Vagina (tissue), 2 donors: ENCODE measurements at places on chromosomes 3 and 15. TPM values are rescaled to one million over a fixed set of nuclear protein-coding genes. Genes with fewer than 3 reads are reported as not detected.
A peak's percentile ranks its signal among the peaks of the same experiment; 100 is the strongest.

Gene CCR4
- total RNA-seq: 0.49 TPM

GRCh38 chr15:70258369-70259027 lies 160.8 kb upstream of the TLE3 start:
- H3K27ac ChIP-seq: no peak overlapping the region
- no peaks in the 10 kb centered on the region for H3K36me3 ChIP-seq
- DNase-seq: no peak

GRCh38 chr15:65916041-65916663 lies 46.9 kb downstream of the RAB11A start:
- no peaks in the 10 kb centered on the region for H3K27me3 ChIP-seq
- DNase-seq: no peak
- H3K4me1 ChIP-seq: no peaks in the 10 kb centered on the region
- H3K36me3 ChIP-seq: no peaks in the 10 kb centered on the region

Gene HMG20A
- total RNA-seq: 49.4 TPM

Gene SETD2
- total RNA-seq: 55.5 TPM

DNA sequence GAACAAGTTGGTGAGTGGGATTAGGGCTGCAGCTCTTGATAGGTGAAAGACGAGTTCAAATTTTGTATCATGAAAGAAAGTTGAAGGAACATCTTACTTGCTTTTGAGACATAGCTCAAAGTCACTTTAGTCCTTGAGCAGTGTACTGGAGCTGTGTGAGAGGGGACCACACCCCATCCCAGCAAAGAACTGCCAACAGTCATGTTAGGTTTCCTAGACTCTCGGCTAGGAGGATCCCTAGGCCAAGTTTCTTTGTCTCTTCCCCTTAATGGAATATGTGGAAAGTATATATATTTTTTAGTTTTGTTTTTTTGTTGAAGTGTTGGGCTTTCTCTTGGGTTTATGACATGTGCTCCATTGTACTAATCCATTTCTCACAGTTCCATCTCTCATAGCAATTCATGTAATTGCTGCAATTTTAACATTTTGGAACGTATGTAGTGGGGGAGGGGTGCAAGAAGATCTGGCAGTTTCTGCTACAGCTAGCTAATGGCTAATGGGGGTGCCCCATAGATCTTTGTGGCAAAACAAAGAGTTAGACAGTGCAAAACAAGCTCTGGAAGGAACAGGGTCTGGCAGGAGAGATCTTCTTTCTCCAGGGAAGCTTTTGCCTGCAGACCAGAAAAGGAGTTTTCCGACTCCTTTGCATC lies 25.1 kb downstream of the TLNRD1 start:
- H3K27me3 ChIP-seq: no peaks in the 10 kb centered on the region
- peaks cover 13% of the 10 kb centered on the region for H3K4me1 ChIP-seq
- H3K4me3 ChIP-seq: no peak overlapping the region
- DNase-seq: no peak
- H3K27ac ChIP-seq: no peak overlapping the region

Gene SCN5A
- 9.3 TPM for total RNA-seq

DNA sequence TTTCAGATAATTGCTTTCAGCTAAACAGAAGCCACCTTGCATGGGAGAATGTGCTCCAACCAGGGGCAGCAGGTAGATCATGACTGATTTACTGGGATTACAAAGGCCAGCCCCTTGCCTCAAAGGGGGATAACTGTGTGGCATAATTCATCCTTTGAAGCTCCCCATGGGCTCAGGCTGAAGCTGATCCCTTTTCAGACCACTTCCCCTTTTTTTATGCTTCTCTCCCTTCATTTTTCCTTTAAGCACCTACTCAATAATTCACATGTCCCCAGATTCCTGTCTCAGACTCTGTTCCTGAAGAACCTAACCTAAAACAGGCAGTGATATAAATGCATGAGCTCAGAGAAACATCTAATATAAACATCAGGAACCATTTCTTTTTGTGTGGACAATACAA lies 8.2 kb upstream of the MYRIP start:
- H3K4me1 ChIP-seq: no peaks in the 10 kb centered on the region
- H3K4me3 ChIP-seq: no peak overlapping the region
- no peaks in the 10 kb centered on the region for H3K36me3 ChIP-seq
- H3K27ac ChIP-seq: no peak overlapping the region

DNA sequence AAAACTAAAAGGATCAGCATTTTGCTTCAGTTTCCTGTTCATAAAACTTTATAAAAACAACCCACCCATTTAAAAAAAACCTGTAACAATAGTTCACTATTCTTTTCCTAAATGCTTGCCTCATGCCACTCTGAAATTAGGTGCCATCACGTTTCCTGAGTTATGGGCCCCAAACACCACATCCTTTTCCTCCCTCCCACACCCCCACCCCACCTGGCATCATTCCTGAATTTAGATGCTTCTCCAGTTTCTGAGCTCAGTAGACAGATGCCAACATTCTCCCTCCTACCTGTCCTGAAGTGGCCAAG lies 11.9 kb upstream of the ARHGEF3 start:
- no peak overlapping the region for H3K4me3 ChIP-seq
- H3K27ac ChIP-seq: no peak overlapping the region
- no peaks in the 10 kb centered on the region for H3K36me3 ChIP-seq
- peak; percentile 54 for DNase-seq
- H3K4me1 ChIP-seq: peaks cover 31% of the 10 kb centered on the region

Gene GMNC
- total RNA-seq: 0.25 TPM

DNA sequence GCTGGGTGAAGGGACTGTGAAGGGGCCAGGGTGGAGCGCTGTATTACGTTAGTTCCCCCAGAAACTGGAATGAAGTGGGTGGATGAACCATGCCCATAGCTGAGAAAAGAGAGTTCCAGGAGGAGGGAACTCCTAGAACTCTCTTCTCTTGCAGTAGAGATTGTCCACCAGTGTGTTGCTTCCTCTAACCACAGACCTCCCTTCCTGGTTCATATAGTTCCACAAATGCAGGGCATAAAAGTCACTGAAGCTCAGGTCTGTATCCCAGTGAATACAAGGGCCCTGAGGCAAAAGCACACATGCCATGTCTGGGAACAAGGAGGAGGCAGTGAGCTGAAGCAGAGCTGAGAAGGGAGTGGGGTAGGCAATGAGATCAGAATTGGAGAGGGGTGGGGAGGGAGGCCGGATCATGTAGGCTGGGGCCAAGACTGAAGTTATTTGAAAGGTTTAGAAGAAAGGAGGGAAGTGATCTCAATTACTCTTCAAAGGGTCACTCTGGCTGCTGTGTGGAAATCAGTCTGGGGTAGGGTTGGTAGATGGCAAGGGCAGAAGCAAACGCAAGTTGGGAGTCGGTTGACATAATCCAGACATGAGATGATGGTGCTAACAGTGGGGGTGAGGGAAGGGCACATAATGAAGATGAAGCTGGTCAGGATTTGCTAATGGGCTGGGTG lies 6.5 kb downstream of the A4GNT start:
- no peaks in the 10 kb centered on the region for H3K4me1 ChIP-seq
- no peak overlapping the region for H3K4me3 ChIP-seq
- H3K27me3 ChIP-seq: no peaks in the 10 kb centered on the region
- no peak overlapping the region for H3K27ac ChIP-seq

- no peak overlapping the region for H3K4me3 ChIP-seq
- no peak overlapping the region for H3K27ac ChIP-seq
- H3K36me3 ChIP-seq: peaks cover 33% of the 10 kb centered on the region
Measured at GRCh38 chr3:49025005-49025792, 3.3 kb downstream of the NDUFAF3 start.

Gene ITPKA
- total RNA-seq: not detected

- DNase-seq: no peak
- no peak overlapping the region for H3K4me3 ChIP-seq
- H3K4me1 ChIP-seq: peaks cover 33% of the 10 kb centered on the region
- no peaks in the 10 kb centered on the region for H3K36me3 ChIP-seq
- H3K27ac ChIP-seq: no peak overlapping the region
Measured at GRCh38 chr3:177338697-177339219, 141.5 kb upstream of the TBL1XR1 start.

DNA sequence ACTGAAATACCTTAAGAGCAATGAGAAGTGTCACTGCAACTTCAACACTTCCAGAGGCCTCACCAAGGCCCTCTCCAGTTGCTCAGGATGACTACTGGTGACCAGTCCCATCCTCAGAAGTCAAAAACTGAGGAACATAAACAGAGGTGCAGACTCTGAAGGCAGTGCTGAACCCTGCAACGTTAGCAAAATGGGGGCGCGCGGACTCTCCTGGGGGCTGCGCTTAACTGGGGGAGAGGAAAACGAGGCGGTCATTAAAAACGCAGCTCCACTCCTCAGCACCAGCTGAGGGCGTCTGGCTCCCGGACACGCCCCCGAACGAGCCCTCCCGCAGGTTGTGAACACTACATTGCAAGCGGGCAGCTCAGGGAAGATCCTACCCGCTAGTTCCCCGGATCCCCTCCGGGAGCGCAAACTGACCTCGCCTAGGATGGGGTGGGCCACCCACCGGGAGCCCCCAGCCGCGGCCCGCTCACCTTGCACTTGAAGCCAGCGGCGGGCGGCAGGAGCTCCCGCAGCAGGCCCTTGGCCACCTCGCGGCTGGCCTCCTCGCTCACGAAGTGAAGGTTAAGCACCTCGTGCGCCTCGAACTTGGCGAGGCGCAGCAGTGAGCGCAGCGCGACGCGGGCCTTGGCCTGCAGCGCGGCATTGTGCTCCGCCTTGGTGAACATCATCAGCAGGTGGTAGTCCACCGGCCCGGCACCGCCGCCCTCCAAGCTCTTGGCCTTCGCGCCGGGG lies 711 bp downstream of the XXYLT1 start:
- peak overlapping the region; percentile 71 for H3K4me3 ChIP-seq
- H3K27ac ChIP-seq: peak overlapping the region; percentile 85
- no peaks in the 10 kb centered on the region for H3K27me3 ChIP-seq
